ENCODE measurements at places on chromosomes 5 and 9.

GRCh38 chr5:139149477-139150199 lies 48.5 kb downstream of the SIL1 start:
- DNase-seq, result no peak

DNA sequence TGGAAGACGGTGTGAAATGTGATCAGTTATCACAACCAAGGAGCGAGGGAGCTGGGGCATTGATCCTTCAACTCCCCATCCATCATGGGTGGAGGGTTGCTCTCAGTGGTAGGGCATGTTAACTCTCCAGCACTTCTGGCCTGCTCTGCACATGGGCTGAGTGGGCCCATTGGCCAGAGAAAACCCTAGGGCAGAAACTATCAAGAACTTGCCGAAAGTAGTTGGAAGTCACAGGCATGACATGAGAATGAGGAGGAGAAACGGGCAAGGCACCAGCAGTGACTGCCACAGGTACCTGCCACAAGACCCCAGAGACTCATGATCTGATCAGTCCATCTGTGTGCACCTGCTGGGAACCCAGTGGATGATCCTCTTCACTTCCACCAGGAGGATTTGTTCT lies 50.9 kb upstream of the CXCL14 start:
- DNase-seq, result no peak

- no peak for DNase-seq
These were observed 77.5 kb upstream of the ZNF169 start for GRCh38 chr9:94181408-94182181.

- DNase-seq, result no peak
These were observed 190.8 kb upstream of the EFNA5 start for GRCh38 chr5:107861565-107861964.

GRCh38 chr5:59757442-59757841 lies 136.1 kb downstream of the PDE4D start:
- no peak for DNase-seq

DNA sequence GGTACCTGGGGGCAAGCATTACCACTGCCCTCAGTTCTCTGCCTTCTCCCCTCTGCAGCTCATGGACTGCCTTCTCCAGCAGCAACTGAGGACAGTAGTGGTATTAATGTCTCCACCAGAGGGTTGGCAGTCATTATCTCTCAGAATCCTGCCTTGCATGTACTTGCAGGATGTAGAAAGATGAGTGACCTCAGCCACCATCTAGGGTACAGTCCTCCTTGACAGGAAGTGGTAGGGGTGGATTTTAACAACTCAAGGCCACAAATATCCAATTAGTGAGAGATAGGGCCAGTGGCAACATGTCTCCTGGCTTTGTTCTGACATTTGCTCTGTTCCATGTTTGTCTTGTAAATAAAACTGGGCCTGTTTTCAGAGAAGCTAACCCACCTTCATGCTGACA lies 47.2 kb downstream of the F2R start:
- no peak for DNase-seq

DNA sequence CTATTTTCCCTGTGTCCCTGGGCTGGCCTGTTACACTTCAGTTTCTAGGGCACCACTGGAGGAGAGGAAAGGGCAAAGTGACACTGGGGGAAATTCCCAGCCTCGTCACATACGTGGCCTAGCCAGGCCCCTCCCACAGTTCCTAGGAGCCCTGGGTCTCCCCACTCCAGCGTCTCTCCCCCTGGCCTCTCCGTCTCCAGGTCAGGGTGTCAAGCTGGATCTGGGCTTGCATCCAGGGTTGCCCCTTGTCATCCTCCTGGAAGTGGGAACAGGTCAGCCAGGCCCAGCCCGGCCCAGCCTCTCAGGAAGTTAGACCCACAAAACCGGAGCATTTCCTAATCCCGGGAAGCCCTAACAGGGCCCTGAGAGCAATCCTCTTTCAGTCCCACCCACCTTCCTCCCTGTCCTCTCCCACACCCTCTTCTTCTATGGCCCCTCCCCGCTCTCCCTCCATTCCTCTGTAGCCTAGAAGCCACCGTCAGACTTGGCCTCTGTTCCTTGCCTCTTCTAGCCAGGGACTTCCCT lies 4.7 kb upstream of the TNIP1 start:
- DNase-seq, result no peak

DNA sequence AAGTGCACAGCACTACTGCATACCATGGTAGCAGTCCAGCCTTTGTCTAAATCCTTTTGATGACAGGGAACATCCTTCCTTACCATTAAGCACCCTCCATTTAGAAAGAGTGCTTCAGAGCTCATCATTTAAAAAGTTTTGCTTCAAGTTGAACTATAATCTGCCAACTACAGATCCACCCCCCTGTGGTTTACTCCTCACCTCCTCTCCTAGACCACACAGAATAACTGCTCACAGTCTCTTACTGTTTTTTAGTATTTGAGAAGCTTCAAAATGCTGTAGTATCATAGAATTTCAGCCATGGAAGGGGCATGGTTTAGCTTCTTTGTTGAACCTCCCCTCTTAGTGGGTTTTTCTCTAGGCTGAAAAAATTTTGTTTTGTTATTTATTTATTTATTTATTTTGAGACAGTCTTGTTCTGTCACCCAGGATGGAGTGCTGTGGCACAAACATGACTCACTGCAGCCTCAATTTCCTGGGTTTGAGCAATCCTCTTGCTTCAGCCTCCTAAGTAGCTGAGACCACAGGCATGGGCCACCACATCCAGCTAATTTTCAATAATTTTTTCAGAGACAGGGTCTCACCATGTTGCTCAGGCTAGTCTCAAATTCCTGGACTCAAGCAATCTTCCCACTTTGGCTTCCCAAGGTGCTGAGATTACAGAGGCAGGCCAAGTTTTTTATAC lies 384.3 kb upstream of the RFX3 start:
- DNase-seq, result no peak

- DNase-seq, result no peak
These were observed 7.5 kb downstream of the TDRD7 start for GRCh38 chr9:97419309-97419867.

DNA sequence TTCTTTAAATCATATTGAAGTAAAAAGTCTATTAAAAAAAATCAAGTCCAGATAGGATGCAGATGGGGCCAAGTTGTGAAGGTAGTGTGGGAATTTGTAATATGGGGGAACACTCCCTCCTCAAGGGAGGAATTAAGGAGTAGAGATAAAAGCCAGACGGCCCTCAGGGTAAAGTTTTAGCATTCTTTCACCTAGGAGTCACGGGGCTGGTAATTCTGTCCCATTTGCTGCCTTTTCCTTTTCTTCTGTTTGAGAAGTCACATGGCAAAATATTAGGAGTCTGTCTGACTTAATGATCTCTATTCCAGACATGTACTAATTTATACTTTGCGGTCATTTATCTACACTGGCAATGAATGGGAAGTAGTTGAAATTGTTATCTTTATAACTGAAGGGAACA lies 61.9 kb downstream of the SNX24 start:
- DNase-seq, result no peak

DNA sequence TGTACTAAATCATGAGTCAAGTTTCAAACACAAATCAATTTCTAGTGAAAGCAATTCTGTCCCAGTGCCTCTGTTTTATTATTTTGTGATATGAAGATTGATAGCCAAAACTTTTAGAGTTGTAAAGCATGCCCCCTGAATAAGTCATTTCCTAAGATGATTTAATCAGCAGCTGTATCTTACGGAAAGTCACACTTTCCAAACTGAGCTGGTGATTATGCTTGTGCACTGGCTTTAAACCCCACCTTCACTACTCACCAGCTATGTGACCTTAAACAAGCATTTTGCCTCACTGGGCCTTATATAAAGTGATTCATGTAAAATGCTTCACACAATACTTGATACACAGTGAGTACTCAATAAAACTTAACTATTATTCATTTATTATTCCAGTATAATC lies 78.1 kb downstream of the EDIL3 start:
- DNase-seq, result no peak

GRCh38 chr9:136024286-136024685 lies 63.1 kb upstream of the UBAC1 start:
- DNase-seq, result no peak

DNA sequence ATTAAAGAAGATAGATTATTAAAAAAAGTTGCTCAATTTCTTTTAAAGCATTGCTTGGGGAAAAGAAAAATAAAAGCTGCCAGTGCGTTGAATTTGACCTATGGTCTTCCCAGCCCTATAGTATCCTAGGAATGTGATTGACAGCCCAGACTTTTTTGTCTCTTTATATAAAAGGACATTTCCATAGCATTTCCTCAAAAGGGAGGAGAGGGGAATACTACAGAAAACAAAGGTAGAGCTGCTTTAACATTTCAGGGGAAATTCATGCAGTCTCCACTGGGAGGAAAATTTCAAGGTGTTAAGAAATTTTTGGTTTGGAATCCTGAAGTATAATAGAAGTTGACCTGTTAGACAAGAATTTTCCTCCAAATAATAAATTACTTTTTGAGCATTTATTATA lies 17.9 kb upstream of the GPR151 start:
- no peak for DNase-seq

DNA sequence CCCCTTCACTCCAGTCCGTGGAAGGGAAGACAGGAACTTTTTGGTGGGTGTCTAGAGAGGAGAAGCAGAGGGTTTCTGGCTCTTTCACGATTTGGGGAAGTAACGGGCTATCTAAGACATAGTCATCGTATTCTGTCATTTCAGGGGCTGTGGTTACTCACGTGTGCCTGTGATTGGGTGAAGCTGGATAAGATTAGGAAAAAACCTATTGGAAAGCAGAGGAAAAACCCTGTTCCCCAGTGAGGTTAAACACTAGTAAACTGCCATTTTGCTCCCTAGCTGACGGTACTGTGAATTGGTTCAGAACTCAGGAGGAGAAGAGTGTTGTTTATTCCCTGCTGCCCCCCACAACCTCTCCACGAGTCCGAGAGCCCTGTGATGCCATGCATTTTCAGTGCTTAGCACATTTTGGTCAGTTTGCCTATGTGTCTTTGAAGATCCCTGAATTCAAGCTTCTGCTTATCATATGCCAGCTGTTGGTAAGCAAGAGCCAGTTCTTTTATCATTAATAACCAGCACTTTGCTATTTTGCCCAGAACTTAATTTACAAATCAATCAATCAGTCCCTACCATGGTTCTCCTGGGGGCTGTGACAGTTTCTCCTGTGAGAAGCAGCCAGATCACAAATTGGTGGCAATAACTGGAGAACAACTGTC lies 45.1 kb upstream of the ROR2 start:
- DNase-seq, result no peak

DNA sequence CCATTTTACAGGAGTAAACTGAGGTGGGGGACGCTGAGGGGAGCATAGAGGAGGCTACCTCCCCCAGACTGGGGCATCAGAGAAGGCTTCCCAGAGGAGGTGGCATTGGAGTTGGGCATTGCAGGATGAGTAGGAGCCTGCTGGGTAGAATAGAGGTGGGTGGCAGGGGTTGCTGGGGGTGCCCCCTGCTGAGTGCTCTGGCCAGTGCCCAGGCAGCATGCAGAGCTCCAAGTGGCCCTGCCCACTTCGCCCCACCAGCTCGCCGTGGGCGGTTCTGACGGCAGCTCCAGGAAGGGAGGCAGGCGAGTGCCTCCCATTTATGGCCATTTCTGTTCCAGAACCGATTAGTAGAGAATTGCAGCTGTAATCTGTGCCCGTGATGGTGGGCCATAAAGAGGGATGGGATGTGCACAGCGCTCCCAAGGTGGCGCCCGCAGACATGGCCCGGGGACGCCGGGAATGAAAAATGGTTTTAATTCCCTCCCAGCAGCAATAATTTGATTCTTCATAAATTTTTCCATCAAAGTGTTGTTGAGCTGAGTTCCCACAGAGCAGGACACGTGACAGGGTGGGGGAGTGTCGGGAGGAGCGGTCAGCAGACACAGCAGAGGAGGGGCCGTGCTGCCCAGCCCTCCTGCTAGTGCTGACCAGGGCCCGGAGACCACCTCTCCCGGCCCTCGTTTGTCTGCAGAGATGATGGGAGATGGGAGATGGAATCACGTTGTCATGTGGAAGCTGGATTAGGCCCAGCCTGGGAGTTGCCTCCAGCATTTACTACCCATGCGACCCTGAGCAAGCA lies 75.5 kb downstream of the LMX1B start:
- DNase-seq, result no peak

DNA sequence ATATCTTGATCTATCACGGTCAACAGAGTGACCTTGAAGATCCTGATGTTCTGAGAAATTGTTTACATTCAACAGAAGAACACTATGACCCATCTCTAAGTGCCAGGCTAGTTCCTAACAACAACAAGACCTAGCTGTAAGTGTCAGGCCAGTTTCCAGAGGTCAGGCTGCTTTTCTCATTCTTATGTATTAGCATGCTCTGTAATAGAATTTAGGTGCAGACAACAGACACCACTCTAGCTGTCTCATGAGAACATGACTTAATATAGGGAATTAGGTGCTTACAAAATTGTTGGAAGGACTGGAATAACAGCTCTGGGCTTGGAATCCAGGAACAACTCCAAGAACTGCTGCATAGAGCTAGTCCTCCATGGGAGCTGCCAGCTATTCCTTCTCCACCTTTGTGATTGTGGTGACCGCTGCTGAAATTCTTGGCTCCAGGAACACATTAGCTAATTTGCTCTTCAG lies 138.7 kb downstream of the SNX18 start:
- DNase-seq, result no peak

- no peak for DNase-seq
These were observed 25.7 kb upstream of the FLT4 start for GRCh38 chr5:180675036-180675635.

DNA sequence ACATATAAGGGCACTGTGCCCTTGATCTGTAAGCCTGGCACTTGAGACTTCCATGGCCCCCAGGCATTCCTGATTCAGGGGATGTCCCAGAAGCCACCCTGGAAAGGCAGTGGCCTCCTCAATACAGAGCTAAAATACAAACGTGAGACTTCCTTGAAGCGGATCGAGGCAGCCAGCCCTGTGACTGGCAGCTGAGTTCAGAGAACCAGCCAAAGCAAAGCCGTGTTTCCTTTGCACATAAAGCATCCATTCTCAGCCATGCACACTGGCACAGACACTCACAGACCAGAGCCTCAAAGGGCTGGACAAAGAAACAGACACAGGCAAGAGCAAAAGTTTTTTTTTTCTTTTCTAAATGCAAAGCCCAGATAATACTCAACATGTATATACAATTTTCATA lies 18.8 kb upstream of the CPEB4 start:
- DNase-seq, result no peak

DNA sequence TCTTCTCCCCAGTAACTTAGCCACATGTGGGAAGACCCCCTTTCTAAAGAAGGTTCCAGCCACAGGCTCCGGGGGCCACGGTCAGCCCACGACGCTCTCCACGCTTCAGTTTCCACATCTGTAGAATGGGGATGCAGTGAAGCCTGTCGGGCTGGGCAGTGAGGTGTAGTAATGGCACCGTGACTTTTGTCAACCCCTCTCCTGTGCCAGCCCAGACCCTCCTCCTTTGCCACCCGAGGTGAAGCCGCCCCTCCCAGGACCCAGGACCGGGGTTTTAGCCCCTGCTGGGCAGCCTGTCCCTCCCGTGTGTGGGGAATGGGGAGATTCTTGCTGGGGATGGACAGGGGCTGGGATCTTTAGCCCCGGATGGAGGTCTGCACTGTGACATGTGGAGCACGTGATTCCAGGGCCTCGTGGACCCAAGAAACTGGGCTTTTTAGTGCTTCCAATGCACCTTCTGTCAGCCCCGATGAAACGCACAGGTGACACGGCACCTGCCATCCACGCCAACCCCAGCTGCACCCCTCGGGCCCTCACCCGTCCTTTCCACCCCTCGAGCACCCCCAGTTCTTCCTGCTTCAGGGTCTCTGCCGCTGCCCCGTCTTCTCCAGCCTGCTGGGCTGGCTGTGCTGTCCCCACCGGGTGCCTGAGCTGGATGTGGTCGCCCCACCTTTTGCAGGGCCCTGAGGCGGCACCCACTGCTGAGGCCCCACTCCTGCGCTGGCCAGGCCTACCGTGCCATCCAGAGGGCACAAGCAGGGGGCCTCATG lies 13.4 kb upstream of the RNU6ATAC start:
- DNase-seq, result no peak

- DNase-seq, result no peak
These were observed 236.5 kb downstream of the DRD1 start for GRCh38 chr5:175207321-175208040.
